ENCODE measurements at places on chromosomes 16 and 17.

GRCh38 chr17:48617471-48618255 is 2.6 kb upstream of the HOXB8 start:
- no peak for DNase-seq

- DNase-seq, result no peak
Measured at GRCh38 chr16:69481901-69482341, 57.5 kb downstream of the CYB5B start.

- DNase-seq, result no peak
Measured at GRCh38 chr17:82294064-82294773, 20.7 kb upstream of the CSNK1D start.

DNA sequence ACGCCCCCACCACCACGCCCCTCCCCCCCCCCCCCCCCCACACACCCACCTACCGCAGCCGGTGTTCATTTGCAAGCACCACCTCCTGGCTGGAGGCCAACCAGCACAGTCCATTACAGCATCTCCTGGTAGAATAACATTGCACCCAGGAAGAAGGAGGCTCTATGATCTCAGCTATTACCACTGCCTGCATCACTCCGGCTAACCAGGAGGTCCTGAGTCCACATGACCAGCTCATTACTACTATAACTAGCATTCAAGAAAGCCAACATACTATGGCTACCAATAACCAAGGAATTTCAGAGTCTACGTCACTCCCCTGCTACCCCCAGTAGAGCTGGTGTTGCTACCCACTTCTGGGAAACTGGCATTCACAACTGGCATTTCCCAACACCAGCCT is 81.1 kb upstream of the ALOX12 start:
- no peak for DNase-seq

- DNase-seq, result no peak
Measured at GRCh38 chr17:3921502-3922319, 5.4 kb upstream of the P2RX1 start.

DNA sequence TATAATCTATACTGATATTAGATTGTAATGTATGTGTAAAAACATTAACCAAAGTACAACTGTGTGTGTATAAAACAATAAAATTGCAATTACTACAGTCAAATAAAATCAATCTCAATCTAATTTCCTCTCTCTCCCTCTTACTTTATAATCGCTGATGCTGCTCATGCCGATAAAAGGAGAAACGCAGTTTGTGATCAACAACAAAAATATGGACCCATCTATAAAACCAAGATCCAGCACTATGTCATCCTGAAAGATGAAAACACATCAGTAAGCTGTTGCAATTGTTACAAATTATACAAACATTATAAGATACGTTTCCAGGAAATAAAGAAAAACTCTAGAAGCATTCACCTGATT is 33.5 kb upstream of the ABCA6 start:
- DNase-seq, result no peak
